ENCODE measurements at places on chromosomes 13 and 19.

- peak; percentile 86 for DNase-seq
These were observed 13.9 kb downstream of the RABAC1 start for GRCh38 chr19:41945135-41945766.

GRCh38 chr13:77034881-77035280, 7.9 kb upstream of the FBXL3 start:
- no peak for DNase-seq

DNA sequence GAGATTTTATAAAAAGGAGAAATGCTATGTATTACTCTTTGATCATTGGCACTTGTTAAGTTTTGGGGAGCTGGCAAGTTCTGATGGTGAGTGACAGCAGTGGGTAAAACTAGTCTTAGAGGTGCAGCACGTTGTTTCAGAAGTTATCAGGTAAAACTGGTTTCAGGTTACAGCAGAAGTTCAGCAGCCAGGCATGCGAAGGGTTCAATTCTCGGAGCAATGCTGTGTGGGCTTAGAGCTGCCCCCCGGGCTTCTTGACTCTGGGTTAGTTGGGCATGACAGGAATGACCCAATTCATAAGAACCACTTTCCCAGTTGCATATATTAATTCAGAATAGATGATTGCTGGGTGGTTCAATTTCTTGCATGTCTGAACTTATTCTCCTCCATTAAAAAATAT, 34.8 kb downstream of the ING1 start:
- DNase-seq: no peak

DNA sequence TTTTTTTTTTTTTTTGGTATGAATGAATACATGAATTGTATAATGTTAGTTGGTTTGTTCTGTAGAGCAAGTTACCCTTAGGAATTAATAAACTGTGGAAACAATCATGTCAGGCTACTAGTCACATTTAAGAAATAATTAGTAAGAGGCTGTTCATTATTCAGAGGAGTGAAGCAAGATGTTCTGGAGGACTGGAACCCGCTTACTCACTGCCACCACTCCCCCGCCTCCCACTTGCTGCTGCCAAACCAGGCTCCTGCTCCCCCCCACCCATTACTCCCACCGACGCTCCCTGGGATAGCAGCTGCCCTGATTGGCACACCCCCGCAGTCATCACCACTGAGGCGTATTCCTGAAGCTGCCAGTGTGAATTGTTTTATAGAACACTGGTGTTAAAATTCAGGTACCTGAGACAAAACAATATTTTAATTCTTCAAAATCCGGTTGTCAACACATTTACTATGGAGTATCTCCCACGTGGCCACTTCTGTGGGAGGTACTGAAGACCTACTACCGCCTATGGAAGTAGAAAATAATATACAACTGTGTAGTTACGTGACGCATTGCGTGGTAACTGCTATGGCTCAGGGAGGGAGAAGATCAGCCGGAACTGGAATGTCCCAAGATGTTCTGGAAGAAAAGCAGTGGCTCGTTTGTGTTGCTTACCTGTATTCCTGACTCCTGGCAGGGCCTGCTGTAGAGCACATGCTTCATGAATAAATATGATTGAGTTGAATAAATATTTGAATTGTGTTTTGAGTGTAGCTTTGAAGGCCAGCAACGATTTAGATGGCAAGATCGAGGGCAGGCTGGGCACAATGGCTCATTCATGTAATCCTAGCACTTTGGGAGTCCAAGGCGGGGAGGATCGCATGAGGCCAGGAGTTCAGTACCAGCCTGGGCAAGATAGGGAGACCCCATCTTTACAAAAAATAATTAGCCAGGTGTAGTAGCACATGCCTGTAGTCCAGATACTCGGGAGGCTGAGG, 1.7 kb downstream of the DPY19L3 start:
- no peak for DNase-seq

GRCh38 chr13:109999659-110000533, 213.5 kb upstream of the IRS2 start:
- no peak for DNase-seq
